CD4-positive, alpha-beta T cell treated with Interleukin-4 for 1 hour (primary cell): ENCODE measurements at places on chromosomes 11 and 22.

- no peak for DNase-seq
Measured at GRCh38 chr22:27205492-27206373, 548.3 kb downstream of the MIAT start.

DNA sequence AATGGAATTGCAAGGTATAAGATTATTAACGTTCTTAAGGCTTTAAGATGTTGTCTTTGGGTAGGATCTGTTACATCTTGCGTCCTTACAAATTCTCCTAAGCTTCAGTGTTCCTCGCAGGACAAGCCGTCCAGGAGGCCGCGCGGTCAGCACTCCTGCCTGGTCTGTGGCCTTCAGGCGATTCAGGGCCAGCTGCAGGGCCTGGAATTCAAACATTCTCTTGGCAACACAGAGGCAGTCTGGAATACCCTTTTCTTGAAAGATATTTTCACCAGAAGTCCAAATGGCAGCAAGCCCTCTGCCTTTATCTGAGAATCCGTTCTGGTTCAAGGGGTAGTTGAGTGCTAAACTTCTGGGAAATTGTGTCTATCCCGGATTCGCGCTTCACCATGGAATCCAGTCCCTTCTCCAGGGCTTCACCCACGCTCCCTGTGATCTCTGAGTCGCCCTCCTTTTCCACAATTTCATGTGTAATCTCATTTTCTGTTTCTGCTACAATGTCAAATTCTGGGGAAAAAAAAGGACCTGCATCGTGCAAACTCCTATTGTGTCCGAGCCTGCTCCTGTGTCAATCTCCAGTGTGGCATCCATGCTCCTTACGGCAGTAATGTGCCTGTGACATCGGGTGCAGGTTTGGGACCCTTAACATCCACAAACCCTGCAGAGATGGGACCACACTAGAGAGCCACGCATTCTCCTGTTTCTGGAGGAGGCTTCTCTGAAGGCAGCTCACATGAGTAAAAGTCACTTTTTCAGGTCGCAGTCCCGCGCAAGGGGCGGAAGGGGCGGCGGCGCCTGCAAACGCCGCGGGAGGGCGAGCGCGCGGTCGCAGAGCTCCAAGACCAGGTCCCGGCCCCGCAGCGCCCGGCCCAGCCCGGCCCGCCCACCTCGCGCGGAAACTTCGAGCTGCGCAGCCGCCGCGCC, 25.4 kb upstream of the SORL1 start:
- peak; percentile 56 for DNase-seq

- DNase-seq: peak; percentile 61
Measured at GRCh38 chr22:43273902-43274484, 69.2 kb downstream of the SCUBE1 start.

DNA sequence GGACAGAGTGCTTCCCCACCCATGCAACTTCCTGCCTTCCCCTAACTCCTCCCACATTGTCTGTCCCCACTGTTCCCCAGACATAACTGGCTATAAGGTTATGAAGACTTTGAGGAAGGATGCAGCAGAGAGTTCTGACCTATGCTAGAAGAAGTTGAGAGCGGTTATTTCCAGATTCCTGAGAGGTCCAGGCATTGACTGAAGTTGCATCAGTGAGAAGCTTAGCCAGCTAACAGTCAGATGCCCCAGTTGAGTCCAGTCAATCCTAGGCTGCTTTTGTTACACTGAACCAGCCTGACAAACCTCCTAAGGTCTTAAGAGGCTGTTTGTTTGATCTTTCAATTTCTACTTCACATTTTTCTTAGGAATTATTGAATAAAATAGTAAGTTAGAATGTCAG, 937.9 kb upstream of the CCDC90B start:
- DNase-seq: no peak

- no peak for DNase-seq
Measured at GRCh38 chr11:94787801-94788200, 19.6 kb downstream of the AMOTL1 start.

DNA sequence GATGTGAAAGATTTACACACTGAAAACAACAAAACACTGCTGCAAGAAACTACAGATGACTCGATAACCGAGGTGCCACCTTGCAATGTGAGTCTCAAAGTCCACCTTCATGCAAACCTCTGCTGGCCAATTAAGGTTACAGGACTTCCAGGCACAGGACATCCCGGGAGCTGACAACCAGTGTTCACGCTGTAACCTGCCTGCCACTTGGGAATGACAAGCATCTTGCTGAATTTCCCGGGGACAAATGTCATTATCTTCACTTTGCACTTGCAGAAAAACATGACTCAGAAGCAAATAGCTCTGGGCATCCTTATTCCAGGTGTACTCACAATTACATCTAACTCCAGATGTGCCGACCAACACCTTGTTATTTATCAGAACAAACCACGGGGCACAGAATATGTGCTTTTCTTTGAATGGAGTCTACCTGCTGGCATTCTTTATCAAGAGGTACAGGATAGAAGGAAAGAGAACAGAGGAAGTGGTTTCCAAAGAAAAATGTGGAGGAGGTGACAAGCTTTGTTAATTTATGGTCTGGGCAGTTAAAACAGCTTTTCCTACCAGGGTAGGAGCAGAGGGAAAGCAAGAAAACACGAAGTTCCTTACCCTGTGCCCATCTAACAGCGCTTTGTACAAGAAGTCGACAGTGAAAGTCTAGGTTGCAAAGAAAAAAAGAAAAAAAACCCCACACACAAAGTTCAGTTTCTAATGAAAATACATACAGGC, 72.3 kb downstream of the SHANK2 start:
- DNase-seq: no peak

DNA sequence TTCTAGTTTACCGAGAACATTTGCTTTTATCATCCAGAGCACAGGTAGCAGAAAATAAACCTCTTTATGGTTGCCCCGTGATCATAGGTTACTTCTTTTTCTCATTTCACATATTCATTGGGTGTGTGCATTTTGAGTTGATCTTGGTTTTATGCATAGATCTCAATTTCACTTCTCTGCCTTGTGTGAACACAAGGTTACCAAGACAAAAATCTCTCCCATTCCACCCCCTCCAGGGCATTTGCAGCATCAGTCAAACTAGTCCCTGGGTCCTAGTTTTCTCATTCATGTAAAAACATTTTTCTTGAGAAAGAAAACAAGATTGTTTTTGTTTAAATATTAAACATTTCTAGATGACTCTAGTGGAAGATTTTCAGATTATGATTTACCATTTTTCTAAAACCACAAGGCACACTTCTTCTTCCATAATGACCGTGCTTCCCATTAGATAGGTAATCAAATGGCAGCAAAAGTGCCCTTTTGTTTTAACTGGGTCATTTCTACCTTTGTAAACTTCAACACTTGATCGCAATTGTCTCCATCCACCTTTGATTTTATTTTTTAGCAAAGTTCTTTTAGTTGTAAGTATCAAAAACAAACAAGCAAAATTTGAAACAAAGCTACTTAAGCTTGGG, 526.6 kb upstream of the CADM1 start:
- DNase-seq: no peak

GRCh38 chr11:102386136-102386734, 39.2 kb downstream of the BIRC2 start:
- no peak for DNase-seq

GRCh38 chr22:22026157-22026831, 43.7 kb upstream of the TOP3B start:
- DNase-seq: no peak

- DNase-seq: no peak
Measured at GRCh38 chr11:67411785-67412152, 3.7 kb upstream of the CARNS1 start.

DNA sequence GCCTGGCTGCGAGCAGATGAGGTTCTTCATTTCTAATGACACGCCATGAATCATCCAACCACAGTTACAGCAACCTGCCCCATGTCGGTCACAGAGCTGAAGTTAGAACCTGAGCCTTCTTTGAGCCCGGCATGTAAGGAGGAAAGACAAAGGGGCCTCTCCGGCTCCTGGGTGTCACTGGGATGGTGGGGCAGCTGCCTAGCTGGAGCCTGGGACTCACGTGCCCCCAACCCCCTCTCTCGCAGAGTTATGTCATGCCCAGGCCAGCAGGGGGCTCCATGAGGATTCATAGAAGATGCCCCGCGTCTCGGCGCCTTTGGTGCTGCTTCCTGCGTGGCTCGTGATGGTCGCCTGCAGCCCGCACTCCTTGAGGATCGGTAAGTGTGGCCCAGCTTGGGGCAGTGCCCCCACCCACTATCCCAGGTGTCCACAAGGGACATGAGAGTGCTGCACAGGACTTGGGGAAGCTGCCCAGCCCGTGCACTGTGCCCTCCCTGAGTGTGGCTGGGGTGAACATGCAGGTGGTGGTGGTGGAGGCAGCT, 148.5 kb downstream of the GRIK4 start:
- DNase-seq: no peak
